ENCODE measurements at places on chromosomes 12 and 14.

DNA sequence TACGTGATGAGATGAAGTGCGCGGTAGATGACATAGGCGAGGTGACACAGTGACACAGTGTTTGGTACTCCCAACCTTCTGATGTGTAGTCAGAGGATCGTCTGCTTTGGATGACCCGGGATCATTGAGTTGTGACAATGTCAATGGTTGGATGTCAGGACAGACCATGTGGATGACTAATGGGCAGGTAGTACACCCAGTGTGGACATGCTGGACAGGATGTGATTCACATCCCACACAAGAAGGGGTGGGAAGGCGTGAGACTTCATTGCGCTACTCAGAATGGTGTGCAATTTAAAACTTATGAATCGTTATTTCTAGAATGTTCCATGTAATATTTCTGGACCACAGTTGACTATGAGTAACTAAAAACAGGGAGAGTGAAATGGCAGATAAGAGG lies 23.8 kb downstream of the MAP3K9 start:
- no peak for DNase-seq

DNA sequence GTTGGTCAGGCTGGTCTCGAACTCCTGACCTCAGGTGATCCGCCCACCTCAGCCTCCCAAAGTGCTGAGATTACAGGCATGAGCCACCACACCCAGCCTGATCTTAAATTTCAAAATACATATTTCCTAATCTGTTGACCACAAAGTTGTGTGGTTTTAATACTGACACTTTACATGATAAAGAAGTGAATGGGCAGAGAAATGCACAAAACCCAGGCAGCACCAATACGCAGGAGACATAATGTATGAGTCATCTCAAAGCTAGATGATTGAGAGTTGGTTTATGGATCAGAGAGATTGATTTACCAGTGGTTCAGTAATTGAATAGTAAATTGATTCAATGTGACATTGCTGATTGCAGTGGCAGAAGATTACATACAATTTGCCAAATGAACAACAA lies 19.2 kb upstream of the PPP2R5E start:
- no peak for DNase-seq

GRCh38 chr12:65885312-65885711 lies 61.0 kb downstream of the HMGA2 start:
- no peak for DNase-seq

- DNase-seq: no peak
Measured at GRCh38 chr12:51371295-51371953, 19.8 kb downstream of the GALNT6 start.

DNA sequence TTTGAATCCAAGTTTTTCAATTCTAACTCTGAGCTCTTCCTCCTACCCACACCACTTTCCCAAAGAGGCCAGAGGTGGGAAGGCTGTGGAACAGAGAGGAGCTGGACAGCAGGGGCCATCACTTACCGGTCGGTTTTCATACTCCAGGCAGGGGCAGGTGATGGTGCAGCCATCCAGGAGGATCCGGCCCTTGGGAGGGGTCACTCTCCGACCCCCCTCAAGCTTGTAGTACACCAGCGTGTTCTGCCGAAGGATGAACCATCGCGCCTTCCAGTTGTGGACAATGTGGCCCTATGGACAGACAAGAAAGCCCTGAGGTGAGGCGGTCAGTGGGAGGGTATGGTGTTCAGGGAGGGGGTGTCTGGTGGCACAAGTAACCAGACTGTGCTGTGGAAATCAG lies 14.4 kb downstream of the PLEK2 start:
- DNase-seq: no peak

- no peak for DNase-seq
Measured at GRCh38 chr14:49930720-49931119, 37.8 kb downstream of the ARF6 start.

DNA sequence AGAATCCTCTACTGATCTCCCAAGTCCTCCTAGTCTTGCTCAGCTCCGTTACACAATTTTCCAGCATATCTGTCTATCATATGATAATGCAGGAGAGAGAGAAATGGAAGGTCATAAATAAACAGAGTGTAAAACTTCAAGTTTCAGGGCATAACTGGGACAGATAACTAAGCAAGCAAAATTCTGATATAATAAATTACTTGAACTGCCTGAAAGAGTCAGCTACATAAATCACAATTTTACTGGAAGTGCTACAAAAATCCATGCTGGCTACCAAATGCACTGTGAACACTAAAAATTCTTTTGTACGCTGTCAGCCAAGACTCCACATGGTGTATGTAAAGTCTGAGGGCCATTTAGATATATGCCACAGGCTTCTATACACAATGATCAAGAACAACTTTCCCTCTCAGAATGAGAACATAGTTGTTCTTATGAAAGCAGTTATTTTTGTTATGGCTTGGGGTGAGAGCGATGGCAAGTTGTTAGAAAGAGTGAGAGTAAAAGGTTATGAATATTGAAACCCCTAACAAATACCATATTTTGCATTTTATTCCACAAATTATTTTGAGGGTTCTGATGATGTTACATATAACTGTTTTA lies 41.1 kb downstream of the GRIP1 start:
- DNase-seq: no peak

- no peak for DNase-seq
Measured at GRCh38 chr12:117144599-117144998, 45.4 kb upstream of the TESC start.

DNA sequence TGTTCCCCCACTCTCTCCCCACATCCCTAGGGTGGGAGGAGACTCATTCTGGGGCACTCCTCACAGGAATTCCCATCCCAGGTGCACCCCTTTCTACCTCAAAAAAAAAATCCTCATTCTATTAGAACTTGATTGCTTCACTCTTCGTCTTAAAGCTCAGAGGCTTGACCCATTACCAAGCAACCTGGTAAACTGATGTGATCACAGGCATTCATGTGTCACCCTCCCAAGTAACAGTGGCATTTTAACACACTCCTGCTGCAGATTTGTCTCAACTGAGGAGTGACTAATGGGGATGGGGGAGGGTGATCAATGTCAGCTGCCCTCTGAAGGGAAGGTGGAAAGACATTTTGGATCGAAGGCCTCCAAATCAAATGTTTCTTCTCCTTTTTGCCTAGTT lies 78.1 kb upstream of the PTHLH start:
- no peak for DNase-seq

- peak; percentile 57 for DNase-seq
Measured at GRCh38 chr12:107320929-107321631, 227.7 kb upstream of the CRY1 start.

DNA sequence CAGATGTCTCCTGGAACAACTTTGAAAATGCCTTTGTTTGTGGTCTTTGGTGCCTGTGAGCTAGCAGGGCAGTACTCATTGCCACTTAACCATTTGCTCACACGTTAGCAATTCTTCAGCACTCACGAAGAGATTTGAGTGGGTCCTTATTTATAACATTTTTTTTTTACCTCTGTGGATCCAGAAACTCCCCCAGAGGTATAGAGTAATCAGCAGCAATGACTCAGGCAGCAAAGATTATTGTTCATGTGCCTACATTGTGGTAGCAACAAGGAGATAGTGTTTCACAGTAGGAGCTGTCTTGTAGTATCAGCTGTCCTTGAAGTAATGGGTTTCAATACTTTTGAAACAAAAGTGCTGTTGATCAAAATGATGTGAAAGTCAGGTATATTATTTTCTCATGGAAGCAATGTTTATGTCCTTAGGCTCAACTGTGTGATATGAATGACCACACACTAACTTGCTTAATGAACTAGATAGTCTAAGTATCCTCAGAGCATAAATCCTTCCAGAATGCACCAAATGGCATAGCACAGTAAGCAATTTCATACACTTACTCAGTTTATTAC lies 304.1 kb downstream of the EGLN3 start:
- DNase-seq: no peak

Measured in activated T-cell treated with anti-CD3 and anti-CD28 coated beads for 24 hours (primary cell).